ENCODE measurements at places on chromosomes 6 and 20.
A peak's percentile ranks its signal among the peaks of the same experiment; 100 is the strongest.

DNA sequence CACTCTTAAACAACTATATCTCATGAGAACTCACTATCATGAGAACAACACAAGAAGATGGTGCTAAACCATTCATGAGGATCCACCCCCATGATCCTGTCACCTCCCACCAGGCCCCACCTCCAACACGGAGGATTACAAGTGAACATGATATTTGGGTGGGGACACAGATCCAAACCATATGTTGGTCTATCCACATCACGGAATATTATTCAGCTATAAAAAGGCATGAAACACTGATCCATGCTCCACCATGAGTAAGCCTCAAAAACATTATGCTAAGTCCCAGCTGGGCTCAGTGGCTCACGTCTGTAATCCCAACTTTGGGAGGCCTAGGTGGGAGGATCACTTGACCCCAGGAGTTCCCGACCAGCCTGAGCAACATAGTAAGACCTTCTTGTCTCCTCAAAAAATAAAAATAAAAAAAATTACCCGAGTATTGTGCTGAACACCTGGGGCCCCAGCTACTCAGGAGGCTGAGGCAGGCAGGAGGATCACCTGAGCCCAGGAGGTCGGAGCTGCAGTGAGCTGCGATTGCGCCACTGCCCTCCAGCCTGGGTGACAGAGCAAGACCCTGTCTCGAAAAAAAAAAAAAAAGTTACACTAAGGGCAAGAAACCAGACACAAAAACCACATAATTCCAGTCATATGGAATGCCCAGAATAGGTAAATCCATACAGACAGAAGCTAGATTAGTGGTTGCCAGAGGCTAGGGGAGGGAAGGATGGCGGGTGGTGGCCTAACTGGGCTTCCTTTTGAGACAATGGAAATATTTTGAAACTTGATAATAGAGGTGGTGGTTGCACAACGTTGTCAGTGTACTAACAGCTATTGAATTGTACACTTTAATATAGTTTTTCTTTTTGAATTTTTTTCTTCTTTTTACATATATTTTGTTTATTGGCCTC lies 43.1 kb downstream of the ZNF217 start:
- peak; percentile 16 for DNase-seq

DNA sequence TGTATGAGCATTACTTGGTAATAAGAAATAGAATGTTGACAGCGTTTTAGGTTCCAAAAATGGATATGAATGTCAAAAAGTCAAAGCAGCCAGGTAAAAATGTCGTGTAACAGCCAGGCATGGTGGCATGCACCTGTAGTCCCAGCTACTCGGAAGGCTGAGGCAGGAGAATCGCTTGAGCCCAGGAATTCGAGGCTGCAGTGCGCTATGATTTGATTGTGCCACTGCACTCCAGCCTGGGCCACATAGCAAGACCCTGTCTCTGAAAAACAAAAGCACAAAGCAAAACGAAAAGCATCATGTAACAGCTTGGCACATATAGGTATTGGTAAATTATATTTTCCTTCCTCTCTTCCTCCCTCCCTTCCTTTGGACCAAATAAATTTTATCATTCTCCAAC lies 16.2 kb upstream of the FOXP4 start:
- no peak for DNase-seq

DNA sequence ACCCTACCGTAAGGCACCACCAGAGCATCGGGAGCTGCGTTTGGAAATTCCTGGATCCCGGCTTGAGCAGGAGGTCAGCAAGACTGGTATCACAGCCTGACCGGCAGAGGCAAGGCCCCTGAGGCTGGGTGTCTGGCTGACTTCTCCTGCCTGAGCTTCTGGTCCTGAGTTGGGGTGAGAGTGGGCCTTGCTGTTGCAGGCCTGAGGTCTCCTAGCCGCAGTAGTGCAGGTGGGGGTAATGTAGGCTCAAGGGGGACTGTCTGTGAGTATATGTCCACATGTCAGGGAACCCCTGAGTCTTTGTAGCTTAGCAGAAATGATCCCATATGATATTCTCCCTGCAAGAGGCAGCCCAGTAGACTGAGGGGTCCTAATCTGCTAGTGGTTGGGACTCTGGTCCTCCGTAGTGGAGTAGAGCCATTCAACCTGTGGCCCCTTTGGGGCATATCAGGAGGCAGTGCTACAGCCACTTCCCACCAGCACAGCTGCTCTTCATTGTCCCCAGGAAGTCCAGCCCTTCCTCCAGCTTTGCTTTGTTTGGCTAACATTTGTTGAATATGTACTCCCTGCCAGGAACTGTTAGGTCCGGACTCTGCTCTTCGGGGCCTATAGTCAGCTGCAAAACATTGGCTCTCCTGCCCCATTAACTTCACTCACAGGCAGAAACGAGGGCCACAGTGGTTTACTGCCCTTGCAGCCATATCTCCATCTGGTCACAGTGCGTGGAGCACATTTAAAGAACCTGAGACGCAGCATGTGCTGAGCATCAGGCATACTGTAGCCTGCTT lies 10.9 kb downstream of the LRRC73 start:
- DNase-seq, result no peak

- peak; percentile 90 for DNase-seq
These were observed 4.1 kb upstream of the PHACTR2 start for GRCh38 chr6:143673669-143674068.

DNA sequence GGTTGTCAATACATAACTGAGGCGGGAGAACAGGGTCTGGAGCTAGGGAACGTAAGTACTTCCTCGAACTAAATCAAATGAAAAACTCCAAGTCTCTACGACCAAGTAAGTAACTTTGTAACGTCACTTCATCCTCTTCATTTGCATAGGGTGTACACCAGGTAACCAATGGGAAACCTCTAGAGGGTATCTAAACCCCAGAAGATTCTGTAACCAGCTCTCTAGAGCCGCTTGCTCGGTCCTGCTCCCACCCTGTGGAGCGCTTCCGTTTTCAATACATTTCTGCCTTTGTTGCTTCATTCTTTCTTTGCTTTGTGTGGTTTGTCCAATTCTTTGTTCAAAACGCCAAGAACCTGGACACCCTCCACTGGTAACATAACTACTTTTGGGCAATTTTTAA lies 133.5 kb upstream of the TMEM170B start:
- no peak for DNase-seq

DNA sequence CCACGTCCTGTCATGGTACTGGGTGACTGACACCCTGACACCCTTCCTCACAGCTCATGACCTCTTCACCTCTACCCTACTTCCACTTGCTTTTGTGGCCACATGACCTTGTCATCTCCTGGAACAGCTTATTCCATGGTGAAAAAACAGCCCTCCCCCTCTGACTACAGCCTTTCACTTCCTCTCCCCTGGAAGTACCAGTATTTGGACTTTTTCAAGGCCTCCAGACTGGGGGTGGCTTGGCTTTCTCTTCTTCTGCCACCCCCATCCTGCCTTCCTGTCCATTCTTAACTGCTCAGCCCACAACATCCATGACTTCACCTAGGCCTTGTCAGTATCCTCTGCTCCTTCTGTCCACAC lies 168.4 kb downstream of the CARMIL1 start:
- DNase-seq, result no peak

DNA sequence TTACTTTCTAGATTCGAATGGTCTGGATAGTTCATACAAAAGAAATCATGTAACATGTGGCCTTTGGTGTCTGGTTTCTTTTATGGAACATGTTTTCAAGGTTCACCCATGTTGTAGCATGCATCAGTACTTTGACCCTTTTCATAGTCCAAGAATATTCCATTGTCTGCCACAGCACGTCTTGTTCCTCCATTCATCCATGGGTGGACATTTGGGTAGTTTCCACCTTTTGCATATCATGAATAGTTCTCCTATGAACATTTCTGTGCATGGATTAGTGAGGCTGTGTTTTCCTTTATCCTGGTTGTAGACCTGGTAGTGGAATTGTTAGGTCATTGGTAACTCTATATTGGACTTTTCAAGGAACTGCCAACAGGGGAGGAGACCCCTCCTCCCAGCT lies 31.7 kb downstream of the GSTA3 start:
- peak; percentile 40 for DNase-seq

DNA sequence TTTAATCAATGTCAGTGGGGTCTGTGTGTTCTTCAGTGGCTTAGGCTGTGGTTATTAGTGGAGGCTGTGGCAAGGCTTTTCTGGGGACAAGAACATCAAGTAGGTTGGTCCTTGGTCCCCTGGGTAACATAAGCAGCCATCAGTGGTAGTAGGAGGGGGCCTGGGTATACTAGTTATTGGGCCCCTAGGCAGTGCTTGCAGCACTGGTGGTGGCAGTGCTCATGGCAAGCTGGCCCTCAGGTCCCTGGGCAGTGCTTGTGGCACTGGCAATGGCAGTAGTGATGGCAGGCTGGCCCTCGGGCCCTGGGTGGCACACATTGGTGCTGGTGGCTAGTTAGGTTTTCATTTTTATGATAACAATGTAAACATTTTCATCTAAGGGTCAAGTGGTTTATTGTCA lies 32.5 kb upstream of the MAS1 start:
- no peak for DNase-seq

DNA sequence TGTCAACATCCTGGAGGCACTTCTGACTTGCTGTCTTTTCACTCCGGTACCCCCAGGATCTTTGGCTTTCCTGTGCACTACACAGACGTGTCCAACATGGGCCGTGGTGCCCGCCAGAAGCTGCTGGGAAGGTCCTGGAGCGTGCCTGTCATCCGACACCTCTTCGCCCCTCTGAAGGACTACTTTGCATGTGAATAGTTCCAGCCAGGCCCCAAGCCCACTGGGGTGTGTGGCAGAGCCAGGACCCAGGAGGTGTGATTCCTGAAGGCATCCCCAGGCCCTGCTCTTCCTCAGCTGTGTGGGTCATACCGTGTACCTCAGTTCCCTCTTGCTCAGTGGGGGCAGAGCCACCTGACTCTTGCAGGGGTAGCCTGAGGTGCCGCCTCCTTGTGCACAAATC lies 12.0 kb upstream of the MAPRE1 start:
- no peak for DNase-seq

DNA sequence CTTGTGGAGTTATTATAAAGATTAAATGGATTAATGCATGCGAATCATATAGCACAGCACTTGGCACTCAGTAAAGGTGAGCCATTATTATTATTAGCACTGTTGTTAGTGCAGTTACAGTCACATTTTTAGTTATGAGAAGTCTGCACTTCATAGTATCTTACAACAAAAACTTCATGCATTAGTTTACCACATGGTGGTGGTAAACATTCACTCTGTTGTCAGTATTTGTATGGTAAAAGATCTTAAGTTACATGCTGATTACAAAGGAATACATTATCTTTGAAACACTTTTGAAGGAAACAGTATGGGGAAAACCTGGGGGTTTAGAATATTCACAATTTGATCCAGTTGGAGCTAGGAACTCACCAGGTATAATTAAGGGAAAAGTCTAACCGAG lies 20.8 kb downstream of the TMEM14A start:
- DNase-seq, result no peak

DNA sequence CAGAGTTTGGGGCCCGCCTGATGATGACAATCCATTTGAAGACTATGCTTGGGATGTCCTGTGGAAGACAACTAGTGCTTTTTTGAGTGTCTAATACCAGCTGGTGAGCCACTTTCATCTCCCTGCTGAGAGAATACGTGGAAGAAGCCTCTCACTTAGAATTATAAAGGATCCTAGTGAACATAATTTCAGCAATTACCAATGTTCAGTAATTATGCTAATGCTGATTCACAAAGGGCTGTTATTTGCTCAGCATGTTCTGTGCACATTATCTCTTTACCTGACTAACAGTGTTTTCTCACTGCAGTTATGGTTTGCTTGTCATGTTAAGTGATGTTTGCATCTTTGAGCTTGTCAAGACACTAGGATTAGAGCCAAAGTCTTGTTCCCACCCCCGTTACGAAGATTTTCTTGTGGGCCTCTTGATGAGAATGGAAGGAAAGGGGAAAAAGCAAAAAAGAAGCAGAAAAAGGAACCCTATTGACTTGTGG lies 282.1 kb upstream of the CHD6 start:
- no peak for DNase-seq

- peak; percentile 39 for DNase-seq
These were observed 920.0 kb downstream of the TFAP2A start for GRCh38 chr6:9494864-9495263.

All from fibroblast of upper back skin (primary cell).